Left renal pelvis (tissue), 4 donors: ENCODE measurements at places on chromosomes 4 and X. TPM values are rescaled to one million over a fixed set of nuclear protein-coding genes. Genes with fewer than 3 reads are reported as not detected.
A peak's percentile ranks its signal among the peaks of the same experiment; 100 is the strongest.

CACNA1F gene
- 0.70 TPM for polyA plus RNA-seq

TNIP2 gene
- polyA plus RNA-seq: 14.7 TPM

GPR82 gene
- polyA plus RNA-seq: 0.09 TPM

SORBS2 gene
- polyA plus RNA-seq: 65.1 TPM

FRMPD4 gene
- 0.11 TPM for polyA plus RNA-seq

GBA3 gene
- polyA plus RNA-seq: 14.3 TPM

LNX1 gene
- 17.4 TPM for polyA plus RNA-seq

SLC25A14 gene
- 32.1 TPM for polyA plus RNA-seq

MAGED4 gene
- 46.1 TPM for polyA plus RNA-seq

MAGEA2B gene
- polyA plus RNA-seq: not detected

SERTM2 gene
- not detected for polyA plus RNA-seq

PPP1R3F gene
- polyA plus RNA-seq: 11.5 TPM

TLR10 gene
- polyA plus RNA-seq: 0.20 TPM

NUDT10 gene
- polyA plus RNA-seq: 11.3 TPM

DUX4 gene
- polyA plus RNA-seq: 0.98 TPM

DDX53 gene
- polyA plus RNA-seq: not detected

PABPC5 gene
- polyA plus RNA-seq: 8.6 TPM

GRCh38 chrX:35442421-35442820 is 355.7 kb upstream of the MAGEB16 start:
- DNase-seq: no peak

GRCh38 chrX:39614680-39614998 is 483.1 kb downstream of the BCOR start:
- DNase-seq: no peak

DNA sequence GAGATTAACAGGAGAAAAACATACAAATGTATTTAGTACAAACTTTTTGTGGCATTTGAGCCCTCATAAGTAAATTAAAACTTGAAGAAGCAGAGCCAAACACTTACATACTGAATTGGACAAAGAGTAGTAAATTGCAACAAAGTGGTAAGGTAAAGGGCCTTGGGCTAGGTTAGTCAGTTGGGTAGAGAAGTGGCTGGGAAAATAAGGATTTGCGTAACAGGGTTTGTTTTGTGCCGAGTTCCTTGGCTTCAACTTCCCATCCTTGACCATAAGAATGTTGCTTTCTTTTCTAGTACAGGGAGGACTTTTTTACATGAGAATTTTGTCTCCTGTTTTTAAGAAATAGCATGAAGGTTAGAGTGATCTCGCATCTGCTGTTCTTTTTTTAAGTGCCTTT is 33.3 kb upstream of the DSPP start:
- no peak for DNase-seq

DNA sequence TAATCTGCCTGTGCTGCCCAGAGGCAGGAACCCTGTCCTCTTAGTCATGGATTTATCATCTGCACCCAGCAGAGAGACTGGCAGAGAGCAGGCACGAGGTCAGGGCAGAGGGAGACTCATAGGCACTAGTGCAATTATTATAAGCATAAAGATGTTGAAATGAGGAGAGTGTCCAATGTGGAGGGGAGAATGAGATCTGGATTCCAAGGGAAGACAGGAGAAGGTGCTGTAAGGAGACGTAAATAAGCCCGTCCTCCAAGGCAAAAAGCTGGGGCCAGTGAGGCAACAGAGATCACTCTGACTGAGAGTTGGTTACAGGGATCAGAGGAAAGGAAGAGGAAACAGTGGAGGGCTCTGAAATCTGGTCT is 406.2 kb downstream of the MAPK10 start:
- no peak for DNase-seq

- no peak for DNase-seq
Observed at GRCh38 chrX:138986235-138986634, 274.7 kb upstream of the FGF13 start.

GRCh38 chr4:70724463-70724862 is 2.7 kb downstream of the RUFY3 start:
- DNase-seq: no peak

DNA sequence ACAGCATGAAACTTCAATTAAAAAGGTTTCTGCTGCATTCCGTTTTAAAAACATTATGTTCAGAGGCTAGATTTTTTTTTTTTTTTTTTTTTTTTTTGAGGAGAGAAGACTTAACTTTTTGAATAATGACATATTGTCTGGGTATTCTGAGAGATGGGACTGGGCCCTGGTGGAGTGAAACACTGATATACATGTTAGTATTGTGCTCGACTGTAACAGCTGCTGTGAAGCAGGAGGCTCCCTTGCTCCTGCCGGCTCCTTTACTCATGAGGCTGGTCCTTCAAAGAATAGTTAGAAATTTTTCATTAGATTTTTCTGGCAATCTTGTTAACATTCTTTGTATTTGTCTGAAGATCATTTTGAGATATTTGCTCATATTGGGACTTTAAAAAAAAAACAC is 73.3 kb downstream of the TMEM131L start:
- no peak for DNase-seq

DNA sequence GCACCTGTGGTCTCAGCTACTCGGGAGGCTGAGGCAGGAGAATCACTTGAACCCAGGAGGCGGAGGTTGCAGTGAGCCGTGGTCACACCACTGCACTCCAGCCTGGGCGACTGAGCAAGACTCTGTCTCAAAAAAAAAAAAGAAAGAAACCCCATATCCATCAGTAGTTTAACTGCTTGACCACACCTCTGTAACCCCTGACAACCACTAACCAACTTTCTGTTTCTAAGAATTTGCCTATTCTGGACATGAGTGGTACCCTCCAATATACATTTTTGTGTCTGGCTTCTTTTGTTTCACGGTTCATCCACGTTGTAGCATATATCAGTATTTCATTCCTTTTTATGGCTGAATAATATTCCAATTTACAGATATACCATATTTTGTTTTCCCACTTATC is 9.1 kb downstream of the PPAT start:
- no peak for DNase-seq

GRCh38 chr4:720111-720860 is 14.7 kb downstream of the PCGF3 start:
- DNase-seq: no peak

DNA sequence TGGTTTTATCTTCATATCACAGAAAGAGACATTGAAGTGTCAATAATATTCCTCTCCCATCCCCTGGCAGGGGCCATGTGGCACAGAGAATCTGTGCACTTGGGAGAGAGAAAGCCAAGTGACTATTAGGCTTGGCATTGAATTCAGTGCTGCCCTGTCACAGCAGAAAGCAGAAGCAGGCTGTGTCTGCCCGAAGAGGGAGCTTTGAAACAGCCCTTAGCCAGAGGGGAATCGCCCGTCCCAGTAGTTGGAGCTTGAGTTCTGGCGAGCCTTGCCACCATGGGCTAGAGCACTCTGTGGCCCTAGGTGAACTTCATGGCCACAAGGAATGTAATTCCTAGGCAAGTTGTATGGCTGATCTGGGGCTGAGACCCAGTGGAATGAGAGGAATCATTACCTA is 282.5 kb upstream of the PCDH10 start:
- no peak for DNase-seq

- no peak for DNase-seq
Observed at GRCh38 chr4:83114576-83114975, at the start of gene PLAC8. PLAC8 (minus strand) TSS chr4:83114729; CDS start chr4:83107921, 6,808 bp downstream.

- no peak for DNase-seq
Observed at GRCh38 chr4:5973486-5974220, 44.6 kb downstream of the C4orf50 start.

- no peak for DNase-seq
Observed at GRCh38 chr4:128558896-128559679, 250.4 kb upstream of the JADE1 start.

GRCh38 chrX:150268839-150269355 is 94.2 kb upstream of the MAMLD1 start:
- DNase-seq: no peak

DNA sequence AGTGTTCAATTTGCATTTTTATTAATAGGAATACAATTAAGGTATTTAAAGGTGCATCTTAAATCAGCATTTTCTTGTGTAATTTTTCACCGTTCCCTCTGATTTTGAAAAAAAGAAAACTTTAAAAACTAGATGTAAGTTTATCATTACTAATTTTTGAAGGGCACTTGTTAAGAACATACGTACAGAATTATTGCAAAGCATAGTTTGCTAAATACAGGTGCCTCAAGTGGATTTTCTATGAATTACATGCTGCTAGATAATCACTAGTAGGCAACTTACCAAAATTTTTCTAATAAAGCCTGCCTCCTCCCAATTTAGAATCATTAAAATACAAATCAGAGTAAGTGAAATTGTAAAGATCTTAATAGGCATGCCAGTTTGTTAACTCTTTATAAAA is 8.5 kb downstream of the CNKSR2 start:
- DNase-seq: no peak

DNA sequence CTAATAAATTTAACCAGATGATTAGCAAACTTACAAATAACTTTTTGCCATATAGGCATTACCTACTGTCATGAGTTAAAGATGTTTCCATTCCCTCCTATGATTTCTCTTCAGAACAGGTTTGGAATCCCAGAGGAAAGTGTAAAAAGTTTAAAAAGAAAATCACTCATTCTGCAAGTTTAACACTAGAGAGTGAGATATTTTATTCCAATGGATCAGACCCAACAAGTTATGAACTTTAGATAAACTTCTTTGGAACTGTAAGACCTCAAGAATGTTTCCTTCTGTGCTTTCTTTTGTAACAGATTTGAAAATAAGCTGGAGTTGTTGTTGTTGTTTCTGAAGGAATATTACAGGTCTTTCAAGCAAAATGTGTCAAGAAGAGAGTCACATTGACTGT is 51.6 kb downstream of the PPP3CA start:
- no peak for DNase-seq

GRCh38 chr4:169604903-169605331 is 7.5 kb downstream of the NEK1 start:
- no peak for DNase-seq

DNA sequence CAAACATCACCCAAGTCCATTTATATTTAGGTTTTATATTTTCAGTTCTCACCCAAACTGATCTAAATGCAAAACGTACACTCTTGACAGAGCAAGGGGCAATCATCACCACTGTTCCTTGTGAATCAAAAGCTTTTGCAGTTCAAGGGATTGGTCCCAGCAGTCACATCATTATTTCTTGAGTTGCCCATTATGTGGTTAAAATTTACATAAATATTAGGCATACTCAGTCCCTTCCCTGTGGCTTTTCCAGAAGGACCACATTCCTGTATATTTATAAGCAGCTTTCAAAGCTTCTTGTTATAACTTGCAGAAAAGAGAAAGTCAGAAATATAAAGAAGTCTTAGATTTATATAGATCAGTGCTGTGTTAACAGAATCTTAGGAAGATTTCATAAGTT is 224.4 kb downstream of the CLCN4 start:
- no peak for DNase-seq

DNA sequence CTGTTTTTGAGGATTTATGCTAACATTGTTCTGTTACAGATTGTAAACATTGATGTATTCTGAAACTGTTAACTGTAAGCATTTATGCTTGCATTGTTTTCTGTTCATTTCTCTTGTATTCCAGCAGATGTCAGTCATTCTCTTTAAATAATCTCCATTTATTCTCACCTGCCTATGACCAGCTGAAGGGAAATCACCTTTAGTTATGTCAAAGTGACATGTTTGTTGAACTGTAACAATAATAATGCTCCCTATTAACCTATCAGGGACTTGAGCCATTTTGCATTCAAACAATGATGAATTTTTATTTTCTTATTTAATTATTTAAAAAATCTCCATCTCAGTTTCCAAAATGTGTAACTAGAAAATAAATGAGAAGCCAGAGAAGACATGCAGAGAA is 58.0 kb downstream of the SPCS3 start:
- DNase-seq: no peak

- DNase-seq: no peak
Observed at GRCh38 chr4:28357990-28358389, 1497.3 kb downstream of the STIM2 start.

GRCh38 chr4:10891866-10892265 is 207.3 kb upstream of the CLNK start:
- DNase-seq: no peak

DNA sequence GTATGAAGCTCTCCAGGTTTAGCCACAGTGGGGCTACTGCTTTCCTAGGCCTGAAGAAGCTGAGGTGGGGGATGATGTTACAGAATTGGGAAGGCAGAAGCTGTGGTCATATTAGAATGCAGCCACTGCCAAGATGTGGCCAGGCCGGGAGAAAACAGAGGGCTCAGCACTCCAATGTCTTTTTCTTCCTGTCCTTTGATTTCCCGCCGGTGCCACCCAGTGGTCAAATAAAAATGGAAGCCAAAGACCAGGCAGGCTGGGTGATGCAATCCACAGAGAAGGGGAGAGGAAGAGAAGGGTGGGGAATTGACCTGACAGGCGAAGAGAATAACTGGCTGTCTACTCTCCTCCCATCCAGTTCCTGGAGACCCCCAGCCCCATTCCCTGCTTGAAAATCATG is 94.9 kb upstream of the SHISA3 start:
- DNase-seq: no peak

- peak; percentile 14 for DNase-seq
Observed at GRCh38 chrX:97563531-97564133, 679.9 kb downstream of the RPA4 start.

- DNase-seq: no peak
Observed at GRCh38 chr4:24279469-24279868, 304.9 kb downstream of the DHX15 start.

DNA sequence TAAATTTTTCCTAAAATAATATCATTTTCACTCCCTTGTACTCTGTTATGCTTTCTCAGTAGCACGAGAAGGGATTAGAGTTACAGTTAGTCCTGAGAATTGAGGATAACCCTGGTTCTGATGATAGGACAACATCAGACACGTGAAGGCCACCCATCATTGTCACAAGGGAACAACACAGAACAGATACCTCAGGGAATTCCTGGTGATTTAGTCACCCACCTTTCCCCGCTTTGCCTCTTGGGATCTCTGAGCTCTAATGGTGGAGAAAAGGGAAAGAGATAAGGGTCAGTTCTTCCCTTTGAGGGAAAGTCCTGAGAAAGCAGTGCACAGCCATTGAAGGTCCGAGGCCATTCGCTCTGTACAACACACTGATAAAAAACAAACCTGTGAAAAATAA is 112.3 kb upstream of the GALNT7 start:
- no peak for DNase-seq

DNA sequence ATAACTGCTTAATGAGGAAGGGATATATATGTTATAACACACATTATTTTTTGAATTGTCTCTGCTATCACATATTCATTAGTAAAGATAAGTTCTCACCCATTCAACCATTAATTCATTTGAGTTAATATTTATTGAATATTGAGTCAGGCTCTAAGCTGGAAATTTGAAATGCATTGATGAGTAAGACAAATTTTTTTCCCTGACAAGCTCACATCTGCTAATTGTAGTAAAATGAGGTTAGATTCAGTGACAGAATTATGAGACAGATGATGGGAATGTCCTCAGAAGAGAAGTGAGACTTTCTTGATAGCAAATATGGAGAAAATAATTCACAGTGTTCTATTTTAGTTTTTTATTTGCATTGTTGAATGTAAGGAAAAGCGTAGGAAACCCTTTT is 194.3 kb downstream of the SLC4A4 start:
- DNase-seq: no peak

DNA sequence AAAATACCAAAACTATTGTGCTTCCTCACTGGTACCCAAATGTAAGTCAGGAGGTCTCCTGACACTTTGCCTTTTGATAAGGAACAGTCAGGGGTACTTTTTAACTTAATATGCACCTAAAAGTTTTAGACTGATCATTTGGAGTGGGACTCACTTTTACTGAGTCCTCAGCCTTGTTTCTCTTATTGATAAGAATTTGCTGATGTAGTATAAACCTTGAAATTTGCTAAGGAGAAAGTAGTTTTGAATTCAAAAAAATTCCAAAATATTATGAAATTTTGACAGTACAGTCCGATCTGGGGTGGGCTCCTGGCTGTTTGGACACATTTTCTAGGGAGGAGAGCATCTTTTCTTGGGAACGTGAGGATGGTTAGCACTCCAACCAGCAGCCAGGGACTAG is 91.4 kb upstream of the GATB start:
- DNase-seq: no peak
